ENCODE measurements at places on chromosomes 2 and 18. TPM values are rescaled to one million over a fixed set of nuclear protein-coding genes. Genes with fewer than 3 reads are reported as not detected.

- no peak for DNase-seq
Measured at GRCh38 chr2:54964271-54964670, 86.0 kb downstream of the RTN4 start.

DNA sequence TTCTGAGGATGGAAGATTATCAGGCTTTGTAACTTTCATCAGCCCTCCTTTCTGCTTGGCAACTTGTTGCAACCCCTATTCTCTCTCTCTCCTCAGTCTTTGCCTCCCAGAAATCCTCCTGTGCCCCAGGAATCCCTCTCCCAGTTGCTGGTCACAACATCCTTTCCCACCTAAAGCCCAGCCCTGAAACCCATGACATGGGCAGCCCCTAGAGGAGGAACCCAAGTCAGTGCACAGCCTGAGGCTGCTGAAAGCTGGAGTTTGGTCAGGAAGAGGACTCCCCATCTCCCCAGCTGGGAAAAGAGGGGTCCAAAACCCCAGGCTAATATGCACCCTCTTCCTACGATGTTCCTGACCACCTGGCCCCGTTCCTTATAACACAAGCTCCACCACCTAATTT lies 29.5 kb downstream of the PKDCC start:
- no peak for DNase-seq

GRCh38 chr2:7619203-7619970 lies 702.2 kb downstream of the RNF144A start:
- DNase-seq = no peak

- DNase-seq = no peak
Measured at GRCh38 chr2:43803113-43803512, 29.3 kb downstream of the DYNC2LI1 start.

Gene DUSP19
- total RNA-seq = 3.7 TPM

Gene LYPD6
- 1.5 TPM for total RNA-seq

All from thyroid gland (tissue), 4 donors.